ENCODE measurements at places on chromosomes 1 and 21. TPM values are rescaled to one million over a fixed set of nuclear protein-coding genes. Genes with fewer than 3 reads are reported as not detected.

GRCh38 chr21:15749861-15750159 is 20.0 kb downstream of the USP25 start:
- peak overlapping the region; percentile 45 for H3K4me3 ChIP-seq
- peaks cover 86% of the 10 kb centered on the region for H3K4me1 ChIP-seq
- DNase-seq = no peak
- H3K27ac ChIP-seq = peak overlapping the region; percentile 63
- H3K27me3 ChIP-seq = no peaks in the 10 kb centered on the region
- H3K36me3 ChIP-seq = no peaks in the 10 kb centered on the region

- peaks cover 24% of the 10 kb centered on the region for H3K4me1 ChIP-seq
- no peak for DNase-seq
- peaks cover 11% of the 10 kb centered on the region for H3K36me3 ChIP-seq
Observed at GRCh38 chr1:198907423-198907746, 268.5 kb downstream of the PTPRC start.

Gene SPRR2G
- not detected for polyA plus RNA-seq

GRCh38 chr1:15885701-15886610 is 38.4 kb downstream of the SPEN start:
- H3K27ac ChIP-seq = peak overlapping the region; percentile 72
- H3K4me1 ChIP-seq = peaks cover 59% of the 10 kb centered on the region
- peak overlapping the region; percentile 73 for H3K4me3 ChIP-seq

GRCh38 chr1:40976952-40977690 is 2.4 kb upstream of the CTPS1 start:
- H3K27ac ChIP-seq = no peak overlapping the region
- no peaks in the 10 kb centered on the region for H3K27me3 ChIP-seq
- peaks cover 23% of the 10 kb centered on the region for H3K4me1 ChIP-seq
